SK-N-DZ (cell line): ENCODE measurements at places on chromosomes 12 and 14.
A peak's percentile ranks its signal among the peaks of the same experiment; 100 is the strongest.

DNA sequence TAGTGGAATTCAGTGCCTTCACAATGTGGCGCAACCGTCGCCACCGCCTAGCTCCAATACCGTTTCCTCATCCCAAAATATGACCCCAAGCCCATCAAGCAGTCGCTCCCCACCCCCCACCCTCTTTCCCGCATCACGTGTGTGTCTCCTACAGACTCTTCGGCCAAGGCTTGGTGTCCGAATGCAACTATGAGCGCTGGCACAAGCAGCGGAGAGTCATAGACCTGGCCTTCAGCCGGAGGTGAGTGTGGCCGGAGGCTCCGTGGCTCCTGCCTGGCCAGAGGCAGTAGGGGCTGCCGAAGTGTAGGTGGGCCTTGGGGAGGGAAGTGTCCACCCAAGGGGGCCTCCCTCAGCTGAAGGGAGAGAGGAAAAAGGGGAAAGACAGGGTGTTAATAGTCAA is 15.8 kb downstream of the CYP46A1 start:
- no peak for DNase-seq

GRCh38 chr12:40164034-40164433 is 58.2 kb upstream of the SLC2A13 start:
- no peak for DNase-seq

- no peak for DNase-seq
Measured at GRCh38 chr12:42483521-42483790, 106.1 kb downstream of the PRICKLE1 start.

GRCh38 chr14:21098076-21098891 is at the start of gene ZNF219:
Gene ZNF219, minus strand, starts transcription at chr14:21098655. Its CDS starts 5,064 bp downstream, at chr14:21093591.
- DNase-seq: peak; percentile 59

DNA sequence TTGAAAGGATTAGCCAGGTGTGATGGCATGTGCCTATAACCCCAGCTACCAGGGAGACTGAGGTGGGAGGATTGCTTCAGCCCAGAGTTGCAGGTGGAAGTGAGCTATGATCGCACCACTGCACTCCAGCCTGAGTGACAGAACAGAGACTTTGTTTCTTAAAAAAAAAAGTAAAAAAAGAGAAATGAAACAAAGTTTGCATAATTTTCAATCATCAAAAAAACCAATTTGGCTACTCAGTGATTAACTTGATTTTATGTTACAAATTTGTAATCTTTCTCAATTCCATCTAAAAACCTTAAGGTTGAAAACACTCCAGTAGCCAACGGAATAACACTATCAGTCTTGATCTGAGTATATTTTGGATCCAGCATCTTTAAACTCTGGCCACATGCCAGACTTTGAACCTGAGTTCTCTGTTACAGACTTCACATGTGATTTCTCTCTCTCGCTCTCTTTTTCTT is 12.6 kb upstream of the DENND5B start:
- DNase-seq: no peak

GRCh38 chr12:94290353-94290752 is 142.0 kb downstream of the PLXNC1 start:
- peak; percentile 11 for DNase-seq

- DNase-seq: no peak
Measured at GRCh38 chr12:52670961-52671360, 9.2 kb downstream of the KRT1 start.

GRCh38 chr12:93785249-93786010 is 108.3 kb downstream of the CRADD start:
- DNase-seq: peak; percentile 17

DNA sequence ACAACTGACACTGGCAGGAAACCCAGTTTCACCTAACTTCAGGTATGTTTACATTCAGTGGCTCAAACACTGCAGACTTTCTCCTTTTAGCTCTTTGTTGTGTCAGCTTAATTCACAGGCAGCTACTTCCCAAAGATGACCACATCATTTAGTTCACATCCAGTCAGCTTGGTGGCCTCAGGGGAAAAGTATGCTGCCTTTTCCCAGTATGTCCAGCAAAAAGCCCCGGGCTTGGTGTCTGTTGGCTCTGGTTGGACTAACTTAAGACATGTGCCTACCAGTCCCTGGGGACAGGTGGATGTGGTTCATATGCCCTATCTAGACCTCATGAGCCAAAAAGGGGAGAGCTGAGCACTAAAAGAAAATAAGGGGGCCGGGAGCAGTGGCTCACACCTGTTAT is 56.4 kb downstream of the GOLGA5 start:
- no peak for DNase-seq

DNA sequence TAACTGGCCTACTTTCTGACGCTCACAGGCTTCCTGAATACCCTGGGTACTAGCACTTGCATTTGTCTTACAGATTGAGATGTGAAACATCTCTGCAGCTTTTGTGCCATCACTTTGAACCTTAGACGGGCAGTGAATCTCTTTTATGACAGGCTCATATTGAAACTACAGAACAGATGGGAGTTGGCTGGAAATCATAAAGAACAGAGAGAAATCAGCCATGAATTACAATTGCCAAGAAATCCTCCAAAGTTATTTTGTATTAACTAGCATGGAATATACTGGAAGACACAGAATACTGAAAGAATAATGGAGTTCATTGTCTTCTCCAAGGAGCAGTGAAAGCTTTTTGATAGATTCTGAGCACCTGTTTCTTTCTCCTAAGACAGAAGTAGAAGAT is 32.7 kb downstream of the MYF5 start:
- DNase-seq: no peak

DNA sequence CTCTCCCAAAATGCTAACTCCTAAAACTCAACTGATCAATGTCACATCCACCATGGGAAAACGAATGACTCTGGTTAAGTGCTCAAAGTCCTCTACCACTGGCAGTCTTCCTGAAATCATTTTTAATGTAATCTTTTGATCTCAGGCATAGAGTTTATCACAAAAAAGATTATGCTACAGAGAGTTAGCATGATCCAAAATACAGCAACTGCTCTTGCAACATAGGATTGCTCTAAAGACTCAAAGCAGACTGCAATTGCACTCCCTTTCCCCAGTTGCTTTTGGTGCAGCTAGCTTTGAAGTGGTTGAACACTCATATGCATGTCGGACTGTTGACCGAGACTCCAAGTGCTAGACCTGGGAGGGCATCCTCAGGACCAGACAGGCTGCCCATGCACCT is 109.3 kb downstream of the C12orf42 start:
- DNase-seq: no peak

GRCh38 chr12:13451776-13452175 is 255.2 kb downstream of the EMP1 start:
- no peak for DNase-seq

DNA sequence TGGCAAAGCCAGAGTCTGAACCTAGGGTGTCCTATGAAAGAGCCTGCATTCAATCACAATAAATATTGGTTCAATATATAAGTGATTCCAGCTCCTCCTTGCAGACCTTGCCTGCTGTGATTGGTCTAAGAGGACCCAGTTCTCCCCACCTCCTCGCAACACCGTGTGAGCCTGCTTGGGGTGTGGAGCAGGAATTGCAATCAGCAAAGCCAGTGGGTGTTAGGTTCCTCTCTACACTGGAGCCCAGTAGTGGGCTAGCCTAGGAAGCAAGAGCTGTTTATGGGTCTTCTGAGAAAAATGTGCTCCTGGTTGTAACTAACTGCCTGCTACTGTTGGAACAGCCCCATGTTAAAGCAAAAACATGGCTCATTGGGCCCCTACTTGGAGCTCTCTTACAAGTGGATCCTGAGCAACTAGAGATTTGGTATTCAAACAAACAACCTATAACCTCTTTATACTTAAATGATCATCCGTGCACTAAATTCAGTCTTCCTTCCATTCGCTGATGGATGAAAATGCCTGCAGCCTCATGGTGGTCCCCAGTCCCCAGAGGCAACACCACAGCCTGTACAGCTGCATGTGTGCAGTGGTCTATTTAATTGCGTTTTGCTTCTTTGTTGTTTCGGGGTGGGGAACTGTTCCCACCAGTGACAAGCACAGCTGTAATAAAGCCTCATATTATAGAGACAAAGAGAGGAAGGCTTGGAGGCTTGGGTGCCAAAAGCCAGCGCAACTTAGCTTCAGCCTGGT is 3.7 kb upstream of the SELPLG start:
- DNase-seq: no peak

DNA sequence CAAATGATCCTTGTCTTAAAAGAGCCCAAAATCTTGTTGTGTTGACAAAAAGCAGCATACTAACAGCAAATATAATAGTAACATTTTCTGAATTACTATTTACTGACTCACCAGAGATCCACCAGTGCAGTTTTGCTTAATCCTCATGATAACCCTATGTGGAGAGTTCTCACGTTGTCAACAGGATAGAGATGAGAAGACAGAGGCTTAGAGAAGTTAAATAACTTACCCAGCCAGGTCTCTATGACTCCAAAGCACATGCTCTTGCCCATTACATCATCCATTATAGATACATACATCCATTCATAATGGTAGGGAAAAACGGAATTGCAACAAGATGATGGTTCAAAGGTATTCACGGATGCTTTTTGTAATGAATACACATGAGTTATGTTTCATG is 111.9 kb downstream of the PAX9 start:
- DNase-seq: no peak

GRCh38 chr14:74886001-74886400 is 4.3 kb downstream of the DLST start:
- no peak for DNase-seq

DNA sequence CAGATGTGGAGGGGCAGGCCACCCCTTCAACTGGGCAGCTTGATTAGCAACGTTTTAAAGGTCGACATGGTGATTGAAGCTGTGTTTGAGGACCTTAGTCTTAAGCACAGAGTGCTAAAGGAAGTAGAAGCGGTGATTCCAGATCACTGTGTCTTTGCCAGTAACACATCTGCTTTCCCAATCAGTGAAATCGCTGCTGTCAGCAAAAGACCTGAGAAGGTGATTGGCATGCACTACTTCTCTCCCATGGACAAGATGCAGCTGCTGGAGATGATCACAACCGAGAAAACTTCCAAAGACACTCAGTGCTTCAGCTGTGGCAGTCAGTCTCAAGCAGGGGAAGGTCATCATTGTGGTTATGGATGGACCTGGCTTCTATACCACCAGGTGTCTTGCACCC is 23.9 kb upstream of the AICDA start:
- no peak for DNase-seq

GRCh38 chr12:116959845-116960514 is 49.2 kb downstream of the FBXW8 start:
- peak; percentile 94 for DNase-seq
